ENCODE measurements at places on chromosomes 1 and 21.

GRCh38 chr21:34148826-34149558 lies 75.6 kb downstream of the MRPS6 start:
- no peak for DNase-seq

- no peak for DNase-seq
Observed at GRCh38 chr1:153578490-153578889, 12.8 kb upstream of the S100A2 start.

GRCh38 chr1:1399872-1400575 lies 889 bp upstream of the CCNL2 start:
- no peak for DNase-seq

GRCh38 chr1:179817056-179817455 lies 60.5 kb downstream of the TOR1AIP2 start:
- no peak for DNase-seq

- no peak for DNase-seq
Observed at GRCh38 chr1:32100359-32100758, 7.5 kb upstream of the KPNA6 start.

- no peak for DNase-seq
Observed at GRCh38 chr1:227546598-227547309, 16.6 kb upstream of the ZNF678 start.

GRCh38 chr21:24617819-24618218 lies 989.5 kb downstream of the MRPL39 start:
- no peak for DNase-seq

DNA sequence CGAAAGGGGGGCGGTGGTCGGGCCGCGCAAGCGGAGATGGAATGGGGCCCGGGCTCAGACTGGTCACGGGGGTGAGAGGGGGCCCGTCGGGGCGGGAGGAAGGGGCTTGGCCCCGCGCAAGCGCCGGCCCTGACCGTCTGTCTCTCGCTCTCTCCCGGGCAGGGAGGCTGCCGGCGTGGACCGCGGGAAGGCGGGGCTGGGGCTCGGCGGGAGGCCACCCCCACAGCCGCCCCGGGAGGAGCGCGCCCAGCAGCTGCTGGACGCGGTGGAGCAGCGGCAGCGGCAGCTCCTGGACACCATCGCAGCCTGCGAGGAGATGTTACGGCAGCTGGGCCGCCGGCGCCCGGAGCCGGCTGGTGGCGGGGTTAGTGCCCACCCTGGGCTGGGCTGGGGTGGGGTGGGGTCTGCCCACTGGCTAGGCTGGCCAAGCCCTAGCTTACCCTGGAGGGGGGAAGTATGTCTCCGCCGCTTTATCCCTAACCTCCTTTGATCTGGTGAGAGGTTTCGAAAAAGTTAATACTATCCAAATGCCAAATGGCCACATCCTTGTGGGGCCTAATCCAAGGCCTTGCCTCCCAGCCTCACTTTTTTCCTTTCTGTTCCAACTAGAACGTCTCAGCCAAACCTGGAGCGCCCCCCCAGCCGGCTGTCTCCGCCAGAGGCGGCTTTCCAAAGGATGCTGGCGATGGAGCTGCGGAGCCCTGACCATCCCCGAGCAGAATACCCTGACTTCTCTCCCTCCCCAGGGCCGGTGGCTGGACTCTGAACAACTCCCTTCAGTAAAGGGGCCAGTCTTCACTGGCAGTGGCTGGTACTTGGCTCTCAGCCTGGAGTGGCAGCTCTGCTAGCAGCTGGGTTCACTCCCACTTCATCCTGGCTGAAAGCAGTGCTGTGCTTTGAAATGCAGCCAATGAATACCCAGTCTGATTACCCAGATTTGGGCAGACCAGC lies 636 bp upstream of the YRDC start:
- peak; percentile 88 for DNase-seq

GRCh38 chr1:156781585-156782186 lies 14.4 kb downstream of the PRCC start:
- no peak for DNase-seq

GRCh38 chr1:58363585-58363984 lies 182.9 kb downstream of the OMA1 start:
- DNase-seq, result no peak

- no peak for DNase-seq
Observed at GRCh38 chr1:204011426-204011825, 61.5 kb upstream of the SOX13 start.

GRCh38 chr1:156970017-156970416 lies 49.6 kb downstream of the LRRC71 start:
- no peak for DNase-seq

GRCh38 chr1:7401814-7402547 lies 369.1 kb upstream of the VAMP3 start:
- DNase-seq, result no peak

GRCh38 chr1:155196103-155196892 lies 11.4 kb downstream of the THBS3 start:
- DNase-seq, result no peak
